ENCODE measurements at places on chromosomes 12 and 14.

GRCh38 chr12:126617312-126617711, 1552.1 kb downstream of the AACS start:
- no peak for DNase-seq

GRCh38 chr12:26523708-26524150, 309.3 kb downstream of the ITPR2 start:
- peak; percentile 39 for DNase-seq

GRCh38 chr12:67413577-67413976, 144.4 kb downstream of the CAND1 start:
- DNase-seq: no peak

GRCh38 chr14:23406244-23406643, 1.8 kb downstream of the MYH6 start:
- no peak for DNase-seq

- no peak for DNase-seq
These were observed 275.7 kb upstream of the PRICKLE1 start for GRCh38 chr12:42865282-42865681.
